ENCODE measurements at places on chromosomes 5 and 9.

GRCh38 chr5:40364441-40364840 is 315.3 kb upstream of the PTGER4 start:
- no peak for DNase-seq

DNA sequence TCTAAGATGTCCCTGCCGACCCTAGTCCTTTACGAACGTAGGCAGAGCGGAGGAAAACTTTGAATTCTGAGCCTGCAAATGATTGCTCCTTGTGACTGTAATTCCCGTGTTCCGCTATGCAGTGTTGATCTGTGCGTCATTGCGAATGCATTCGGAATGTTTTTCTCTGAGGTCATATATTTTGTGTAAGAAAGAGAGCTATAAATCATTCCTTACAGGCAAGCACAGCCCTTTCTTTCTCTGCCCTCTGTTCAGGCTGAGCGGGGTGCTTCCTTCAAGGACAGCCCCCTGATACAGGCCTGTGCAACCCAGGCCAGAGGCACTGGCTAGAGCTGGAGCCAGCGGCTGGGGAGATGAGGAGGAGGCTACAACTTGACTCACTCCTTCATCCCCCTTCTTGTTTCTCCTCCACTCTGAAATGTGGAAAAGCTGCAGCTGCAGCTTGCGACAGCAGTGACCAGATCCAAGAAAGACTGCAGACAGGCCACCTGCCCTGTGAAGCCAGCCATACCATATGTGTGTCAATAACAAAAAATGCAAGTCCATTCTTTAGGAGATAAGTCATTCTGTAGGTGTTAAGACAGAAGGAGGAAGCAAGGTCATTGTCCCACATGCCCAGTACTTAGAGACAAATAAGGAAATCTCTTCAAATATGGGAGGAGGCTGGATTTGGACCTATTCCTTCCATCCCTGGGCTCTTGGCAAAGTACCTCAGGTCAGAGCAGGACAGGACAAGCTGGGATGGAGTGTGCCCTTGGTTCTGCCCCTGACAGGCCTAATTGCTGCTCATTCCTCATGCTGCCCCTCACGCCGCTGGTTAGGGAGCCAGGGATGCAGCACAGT is 345.7 kb upstream of the WWC1 start:
- DNase-seq: no peak

- no peak for DNase-seq
Measured at GRCh38 chr9:113302792-113303418, at the start of gene RNF183. Gene RNF183, minus strand, starts transcription at chr9:113303376. Its CDS starts 5,192 bp downstream, at chr9:113298184.

GRCh38 chr5:174529925-174530681 is 194.3 kb upstream of the MSX2 start:
- DNase-seq: no peak

DNA sequence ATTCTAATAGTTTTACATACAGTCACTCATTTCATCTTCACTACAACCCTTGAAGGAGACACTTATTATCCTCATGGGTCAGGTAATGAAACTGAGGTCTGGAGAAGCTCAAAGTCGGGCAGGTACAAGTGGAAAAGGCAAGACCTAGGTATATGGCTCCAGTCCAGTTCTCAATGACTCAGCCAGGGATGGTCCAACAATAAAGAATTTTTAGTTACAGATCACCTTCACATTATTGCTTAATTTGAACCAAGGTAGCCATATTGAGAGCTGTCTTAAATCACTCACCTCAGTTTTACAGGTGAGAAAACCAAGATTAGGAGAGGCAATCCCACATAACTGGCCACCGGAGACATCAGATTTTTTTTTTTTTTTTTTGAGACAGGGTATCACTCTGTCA is 55.4 kb downstream of the PTPN3 start:
- DNase-seq: no peak

DNA sequence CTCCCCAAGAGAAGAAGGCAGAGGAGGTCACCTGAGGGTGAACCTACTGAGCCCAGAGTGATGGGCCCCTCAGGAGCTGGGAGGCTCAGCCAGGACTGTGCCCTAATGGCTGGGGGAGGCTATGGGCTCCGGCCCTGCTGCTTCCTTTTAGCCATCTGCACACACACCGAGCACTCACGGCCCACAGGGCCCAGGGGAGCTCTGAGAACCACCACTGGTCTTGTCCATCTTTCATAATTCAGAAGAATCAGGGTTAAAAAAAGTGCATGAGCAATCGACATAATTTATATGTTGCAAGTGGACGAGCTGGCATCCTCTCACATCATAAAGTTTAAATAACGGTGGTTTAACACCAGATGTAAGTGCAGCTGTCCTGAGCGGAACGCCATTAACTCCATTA is 162.1 kb downstream of the FSTL4 start:
- DNase-seq: no peak

- no peak for DNase-seq
Measured at GRCh38 chr9:124078641-124079040, 67.1 kb downstream of the LHX2 start.

DNA sequence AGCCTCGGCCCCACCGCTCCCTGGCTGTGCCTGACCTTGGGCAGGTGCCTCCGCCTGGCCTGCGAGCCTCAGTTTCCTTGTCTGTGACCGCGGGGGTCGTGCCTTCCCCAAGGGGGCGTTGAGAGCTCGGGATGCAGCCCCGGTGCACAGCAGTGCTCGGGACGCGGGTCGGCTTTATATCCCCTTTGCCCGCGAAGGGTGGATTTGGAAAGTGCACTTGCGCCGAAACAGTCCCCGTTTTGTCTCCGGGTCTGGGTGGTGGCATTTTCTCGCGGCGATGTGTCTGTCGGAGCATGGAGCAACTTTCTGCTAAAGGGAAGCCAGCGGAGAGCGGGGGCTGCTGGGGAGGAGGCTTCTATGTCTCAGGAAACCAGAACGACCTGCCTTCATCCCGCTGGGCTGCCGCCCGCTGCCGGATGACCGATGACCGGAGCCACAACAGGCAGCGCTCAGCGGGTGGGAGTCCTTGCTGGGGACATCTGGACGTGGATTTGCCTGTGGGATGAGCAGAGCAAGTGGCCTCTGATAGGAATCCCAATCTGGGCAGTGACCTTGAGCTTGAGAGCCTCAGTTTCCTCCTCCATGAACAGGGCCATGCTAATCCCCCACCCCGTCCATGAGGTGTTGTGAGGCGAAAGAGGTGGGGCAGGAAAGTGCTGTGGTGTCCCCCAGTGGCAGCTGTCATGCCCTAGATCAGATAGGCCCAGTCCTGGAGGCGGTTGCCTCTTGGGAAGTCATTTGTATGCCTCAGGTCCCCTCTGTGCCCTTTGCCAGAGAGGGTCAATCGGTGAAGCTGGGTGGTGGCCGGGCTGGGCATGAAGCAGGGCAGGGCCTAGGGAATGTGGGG is 651 bp downstream of the HRH2 start:
- DNase-seq: no peak

GRCh38 chr5:61706751-61707150 is 374.7 kb downstream of the ZSWIM6 start:
- DNase-seq: no peak

- DNase-seq: no peak
Measured at GRCh38 chr9:35651956-35652828, 1.5 kb upstream of the SIT1 start.

GRCh38 chr5:31913808-31914207 is 260.3 kb downstream of the GOLPH3 start:
- DNase-seq: no peak

GRCh38 chr5:126383246-126383645 is 40.0 kb upstream of the GRAMD2B start:
- no peak for DNase-seq

DNA sequence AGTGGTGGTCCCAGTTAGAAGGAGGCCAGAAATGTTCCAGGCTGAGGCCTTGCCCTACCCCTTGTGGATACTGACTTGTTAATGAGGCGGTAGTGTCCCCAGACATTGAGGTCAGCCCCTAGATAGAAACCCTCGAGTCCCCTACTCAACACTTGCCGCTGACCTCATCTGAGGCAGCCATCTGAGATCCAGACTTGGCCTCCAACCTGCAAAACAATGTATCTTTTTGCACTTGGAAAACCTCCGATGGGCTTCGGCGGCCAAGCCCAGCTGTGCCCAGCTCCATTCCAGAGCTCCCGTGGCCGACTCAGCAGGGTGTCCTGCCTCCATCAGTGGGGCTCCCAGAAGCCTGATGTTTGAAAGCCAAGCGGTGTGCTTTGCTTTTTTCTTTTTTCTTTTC is 122.1 kb downstream of the WNK2 start:
- DNase-seq: no peak

DNA sequence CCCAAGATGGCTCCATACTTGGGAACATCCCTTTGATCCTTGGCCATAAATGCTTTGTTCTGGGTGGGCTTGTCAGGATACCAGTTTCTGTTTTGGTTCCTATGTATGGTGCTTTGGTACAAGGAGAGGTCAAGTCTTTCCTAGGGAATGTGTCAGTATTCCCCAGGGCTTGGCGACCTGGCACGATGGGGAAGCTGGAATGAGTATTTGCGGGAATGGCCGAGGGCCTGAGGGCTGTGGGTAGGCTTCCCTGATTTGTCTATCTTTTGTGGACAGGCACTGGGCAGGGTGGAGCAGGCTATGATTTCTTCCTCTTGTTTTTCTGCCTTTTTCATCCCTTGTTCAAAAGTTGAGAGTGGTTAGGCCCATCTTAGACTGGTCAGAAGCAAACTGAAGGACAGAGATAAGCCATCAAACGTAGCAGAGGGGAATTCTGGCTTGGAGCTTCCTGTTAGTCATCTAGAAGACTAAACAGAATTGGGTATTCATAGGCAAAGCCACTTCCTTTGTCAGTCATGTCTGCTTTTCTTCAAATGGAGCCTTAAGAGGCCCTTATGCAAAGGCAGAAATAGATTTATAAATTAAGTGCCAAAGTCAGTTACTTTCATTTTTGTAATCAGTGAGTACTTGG is 13.7 kb downstream of the DOCK2 start:
- DNase-seq: no peak
